ENCODE measurements at places on chromosomes 6 and 20.

DNA sequence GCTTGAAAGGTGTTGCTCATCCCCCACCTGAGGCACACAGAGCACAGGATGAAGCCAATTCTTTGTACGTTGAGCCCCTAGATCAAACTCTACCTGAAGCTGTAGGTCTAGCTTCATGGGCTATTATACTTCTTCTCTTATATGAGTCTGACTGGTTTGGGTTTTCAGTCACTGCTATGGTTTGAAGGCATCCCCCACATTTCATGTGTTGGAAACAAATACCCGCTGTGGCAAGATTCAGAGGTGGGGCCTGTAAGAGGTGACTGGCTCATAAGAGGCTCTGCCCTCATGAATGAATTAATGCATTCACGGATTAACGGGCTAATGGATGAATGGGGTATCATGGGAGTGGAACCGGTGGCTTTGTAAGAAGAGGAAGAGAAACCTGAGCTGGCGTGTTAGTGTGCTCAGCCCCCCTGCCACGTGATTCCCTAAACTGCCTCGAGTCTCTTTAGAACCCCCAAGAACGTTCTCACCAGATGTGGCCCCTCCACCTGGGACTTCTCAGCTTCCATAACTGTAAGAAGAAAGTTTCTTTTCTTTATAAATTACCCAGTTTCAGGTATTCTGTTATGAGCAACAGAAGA is 39.2 kb downstream of the PREX1 start:
- H3K4me3 ChIP-seq = no peak overlapping the region
- peaks cover 8% of the 10 kb centered on the region for H3K36me3 ChIP-seq
- H3K4me1 ChIP-seq = peaks cover 54% of the 10 kb centered on the region
- no peak for DNase-seq
- H3K27ac ChIP-seq = peak overlapping the region; percentile 84

DNA sequence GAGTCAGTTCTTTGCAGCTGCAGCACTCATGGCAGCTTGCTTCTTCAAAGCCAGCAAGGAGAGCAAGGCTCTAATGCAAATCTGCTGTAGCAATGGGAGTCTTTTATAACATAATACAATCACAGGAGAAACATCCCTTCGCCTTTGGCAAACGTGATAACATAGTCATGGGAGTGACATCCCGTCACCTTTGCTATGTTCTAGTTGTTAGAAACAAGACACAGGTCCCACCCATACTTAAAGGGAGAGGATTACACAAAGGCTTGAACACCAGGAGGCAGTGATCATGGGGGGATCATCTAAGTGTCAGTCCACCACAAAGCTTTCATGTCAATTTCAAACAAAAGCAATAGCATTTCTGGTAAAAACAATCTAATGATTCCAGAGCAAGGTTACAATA is 40.1 kb upstream of the PHACTR2 start:
- no peak for DNase-seq
- no peak overlapping the region for H3K27ac ChIP-seq
- no peak overlapping the region for H3K4me3 ChIP-seq
- H3K27me3 ChIP-seq = no peaks in the 10 kb centered on the region
- H3K36me3 ChIP-seq = peaks cover 2% of the 10 kb centered on the region

- H3K4me1 ChIP-seq = no peaks in the 10 kb centered on the region
- H3K27ac ChIP-seq = no peak overlapping the region
- H3K4me3 ChIP-seq = no peak overlapping the region
- H3K27me3 ChIP-seq = no peaks in the 10 kb centered on the region
- no peak for DNase-seq
Measured at GRCh38 chr6:123214433-123214832, 218.4 kb downstream of the CLVS2 start.

DNA sequence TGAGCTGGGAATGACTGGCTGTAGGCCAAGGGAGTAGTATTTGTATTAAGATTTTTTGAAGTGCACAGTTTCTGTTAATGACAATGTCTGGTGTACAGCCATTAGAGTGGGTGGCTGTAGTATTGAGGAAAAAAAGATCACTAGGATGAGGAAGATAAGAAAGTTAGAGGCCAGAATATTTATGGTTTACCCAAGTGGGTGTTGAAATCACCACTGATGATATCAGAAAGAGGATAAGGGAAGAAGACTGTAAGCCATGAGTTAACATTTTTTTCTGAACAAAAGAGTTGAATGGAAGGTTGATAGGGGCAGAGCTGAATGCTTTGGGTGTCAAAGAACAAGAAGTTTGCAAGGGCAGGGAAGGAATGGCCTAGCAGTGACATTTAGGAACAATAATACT is 104.7 kb downstream of the PRDM13 start:
- H3K36me3 ChIP-seq = no peaks in the 10 kb centered on the region
- no peak for DNase-seq
- H3K27me3 ChIP-seq = peaks cover 6% of the 10 kb centered on the region
- H3K27ac ChIP-seq = no peak overlapping the region
- H3K4me1 ChIP-seq = no peaks in the 10 kb centered on the region

GRCh38 chr6:1388630-1389368 is 577 bp upstream of the FOXF2 start:
- H3K36me3 ChIP-seq = no peaks in the 10 kb centered on the region
- H3K4me3 ChIP-seq = peak overlapping the region; percentile 62
- peaks cover 80% of the 10 kb centered on the region for H3K27me3 ChIP-seq

Data from activated T-cell treated with anti-CD3 and anti-CD28 coated beads, Interleukin-2, amount 50 U/mL, for 24 hours (primary cell).